ENCODE measurements at places on chromosomes 5 and 9.

DNA sequence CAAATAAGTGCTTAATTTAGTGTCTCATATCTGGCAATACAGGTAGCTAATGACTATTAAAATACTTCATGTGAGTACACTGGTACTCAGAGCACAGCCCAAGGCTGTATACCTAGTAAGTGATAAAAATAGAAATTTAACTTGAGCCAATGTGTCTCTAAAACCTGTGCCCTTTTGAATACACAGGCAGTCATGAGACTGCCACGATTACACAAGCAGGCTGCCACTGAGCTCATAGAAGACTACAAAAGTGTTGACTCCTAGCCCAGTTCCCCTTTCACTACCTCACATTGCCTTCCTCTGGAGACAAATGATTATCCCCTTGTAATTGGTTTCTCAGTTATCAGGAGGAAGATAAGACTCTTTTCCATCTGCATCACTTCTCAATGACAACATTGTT is 66.3 kb upstream of the PAPPA start:
- DNase-seq = no peak

- DNase-seq = no peak
Measured at GRCh38 chr9:71218774-71219173, 97.4 kb upstream of the TRPM3 start.

GRCh38 chr5:22728610-22729009 is 124.5 kb downstream of the CDH12 start:
- no peak for DNase-seq

DNA sequence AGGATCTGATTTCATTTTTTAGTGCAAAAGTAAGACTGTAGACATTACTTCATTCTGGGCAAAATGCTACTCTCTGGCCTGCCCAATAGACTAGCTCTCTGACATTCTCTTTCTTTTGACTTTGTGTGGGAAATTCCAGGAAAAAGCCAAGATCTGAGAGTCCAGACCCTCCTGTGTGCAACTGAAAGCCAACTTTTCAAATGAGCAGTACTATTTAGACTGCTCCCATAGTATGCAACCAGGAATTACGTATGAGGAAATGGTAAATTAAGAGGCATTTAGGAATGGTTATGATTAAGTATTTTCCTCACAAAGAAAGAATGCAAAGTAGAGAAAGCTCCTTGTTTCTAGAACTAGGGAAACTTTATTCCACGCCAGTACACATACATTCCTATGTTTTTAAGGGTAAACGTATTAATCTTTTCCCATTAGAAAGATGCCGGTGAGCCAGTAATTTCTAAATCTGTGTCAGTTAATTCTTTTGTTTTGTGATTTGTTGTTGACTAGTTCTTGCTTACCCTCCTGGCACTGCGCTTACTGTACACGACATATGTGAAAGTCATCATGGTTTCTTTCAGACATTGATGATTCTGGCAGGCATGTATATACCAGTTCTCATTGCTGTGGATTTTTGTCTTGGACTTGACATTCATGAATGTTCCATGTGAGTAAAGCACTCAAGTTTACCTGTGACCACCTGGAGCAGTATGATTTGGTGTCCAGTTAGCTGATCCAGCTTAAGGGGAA is 56.0 kb downstream of the AOPEP start:
- no peak for DNase-seq

GRCh38 chr5:93601802-93602155 is 18.8 kb downstream of the NR2F1 start:
- DNase-seq = no peak

DNA sequence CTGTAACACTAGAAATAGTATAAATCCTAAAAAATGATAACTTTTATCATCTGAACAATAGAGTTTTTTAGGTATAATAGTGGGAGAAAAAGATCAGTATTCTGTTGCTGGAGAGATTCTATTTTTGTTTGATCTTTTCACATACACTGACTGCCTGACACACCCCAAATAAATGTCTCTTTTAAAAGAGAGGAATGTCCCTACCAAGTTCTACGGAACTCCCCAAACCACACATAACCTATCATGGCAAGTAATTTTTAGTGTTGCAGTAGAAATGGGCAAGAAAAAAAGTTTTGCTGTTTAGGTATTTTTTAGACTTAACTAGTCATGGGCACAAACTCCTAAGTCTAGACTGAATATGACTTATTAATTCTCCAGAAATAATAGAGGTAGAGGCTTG is 139.1 kb downstream of the ELAVL2 start:
- DNase-seq = no peak

DNA sequence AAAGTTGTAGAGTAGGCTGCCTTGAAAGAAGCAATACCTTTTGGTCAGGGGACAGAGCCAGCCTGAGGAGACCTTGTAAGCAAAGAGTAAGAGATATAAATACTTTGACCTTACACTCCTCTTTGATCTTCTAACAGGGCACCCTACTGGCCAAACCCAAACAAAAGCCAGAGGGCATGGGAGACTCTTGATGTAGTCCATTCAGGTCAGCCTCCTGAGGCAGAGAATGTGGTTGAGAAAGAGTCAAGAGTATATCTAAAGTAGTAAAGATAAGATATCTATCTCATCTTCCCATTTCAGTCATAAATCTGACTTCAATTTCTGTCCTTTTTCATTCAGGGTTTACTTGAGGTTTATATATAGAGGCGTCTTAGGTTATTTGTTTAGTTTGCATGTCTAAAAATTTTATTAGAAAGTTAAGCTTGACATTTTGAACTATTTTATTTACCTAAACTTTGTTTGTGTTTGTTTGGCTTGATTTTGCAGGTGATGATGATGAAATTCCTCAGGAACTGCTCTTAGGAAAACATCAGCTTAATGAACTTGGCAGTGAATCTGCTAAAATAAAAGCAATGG is 125.7 kb downstream of the NIPBL start:
- DNase-seq = no peak

Measured in stimulated activated CD8-positive, alpha-beta memory T cell treated with anti-CD3 and anti-CD28 coated beads, Interleukin-4, amount 100 ng/mL, for 4 hours (primary cell).